ENCODE measurements at places on chromosomes 16 and 17. TPM values are rescaled to one million over a fixed set of nuclear protein-coding genes. Genes with fewer than 3 reads are reported as not detected.

The DHRS7C gene
- total RNA-seq, result not detected

The LGALS9B gene
- total RNA-seq, result not detected

The TMEM101 gene
- 92.9 TPM for total RNA-seq

The MARVELD3 gene
- not detected for total RNA-seq

The KRT20 gene
- total RNA-seq, result not detected

The CCL5 gene
- 0.52 TPM for total RNA-seq

The SMIM22 gene
- total RNA-seq, result not detected

The CCL13 gene
- total RNA-seq, result not detected

The SALL1 gene
- total RNA-seq, result 0.39 TPM

The C17orf67 gene
- not detected for total RNA-seq

The KRTAP2-3 gene
- not detected for total RNA-seq

The NPIPA8 gene
- total RNA-seq, result 3.7 TPM

The CSF3 gene
- 1.5 TPM for total RNA-seq

The SLFN12L gene
- not detected for total RNA-seq

The SPATA22 gene
- total RNA-seq, result 0.52 TPM

The ALOX15 gene
- 0.08 TPM for total RNA-seq

The KREMEN2 gene
- total RNA-seq, result not detected

The KRT31 gene
- total RNA-seq, result not detected

The TERB1 gene
- not detected for total RNA-seq

The SLFN14 gene
- not detected for total RNA-seq

The P3H4 gene
- 116 TPM for total RNA-seq

The ZSCAN10 gene
- total RNA-seq, result not detected

The ATP1B2 gene
- not detected for total RNA-seq

The CHST6 gene
- 1.7 TPM for total RNA-seq

The GP1BA gene
- total RNA-seq, result not detected

The CA7 gene
- not detected for total RNA-seq

The MYO15B gene
- 8.4 TPM for total RNA-seq

The SEPTIN12 gene
- not detected for total RNA-seq

The NOXO1 gene
- not detected for total RNA-seq

The RANBP10 gene
- 5.7 TPM for total RNA-seq

The CLDN6 gene
- total RNA-seq, result 2.6 TPM

The CHRNE gene
- total RNA-seq, result 0.39 TPM

The HBA2 gene
- 0.91 TPM for total RNA-seq

The NKD1 gene
- 0.08 TPM for total RNA-seq

The CPHXL2 gene
- total RNA-seq, result not detected

The DBNDD1 gene
- total RNA-seq, result 0.72 TPM

The MYH2 gene
- total RNA-seq, result not detected

The CCR7 gene
- total RNA-seq, result not detected

The KRTAP2-2 gene
- total RNA-seq, result not detected

The MSLN gene
- total RNA-seq, result not detected

The HS3ST3B1 gene
- 22.8 TPM for total RNA-seq

The RHBDF1 gene
- 28.1 TPM for total RNA-seq

The SPATA2L gene
- total RNA-seq, result 10.4 TPM

The STAC2 gene
- total RNA-seq, result not detected

The TP53TG3B gene
- total RNA-seq, result not detected

The BAIAP2 gene
- 14.1 TPM for total RNA-seq

The SHBG gene
- total RNA-seq, result 1.4 TPM

The ANKRD40CL gene
- not detected for total RNA-seq

The CPNE7 gene
- 20.0 TPM for total RNA-seq

The CD79B gene
- total RNA-seq, result not detected

The ASGR1 gene
- 1.0 TPM for total RNA-seq

The KRTAP4-4 gene
- not detected for total RNA-seq

The LGALS9C gene
- not detected for total RNA-seq

The MBTPS1 gene
- total RNA-seq, result 85.1 TPM
